Melanocyte of skin (primary cell): ENCODE measurements at places on chromosomes 5 and 9. TPM values are rescaled to one million over a fixed set of nuclear protein-coding genes. Genes with fewer than 3 reads are reported as not detected.

Gene FBN2
- 5.9 and 10.0 TPM in 2 replicates for total RNA-seq

Gene FGD3
- total RNA-seq, result under 0.01 TPM in 1 of 2 replicates, not detected in the other

Gene BTNL9
- not detected in 2 replicates for total RNA-seq

Gene DDX41
- total RNA-seq, result 63.7 and 74.5 TPM in 2 replicates

Gene PLPP7
- total RNA-seq, result 4.7 and 6.3 TPM in 2 replicates

Gene SLC6A19
- not detected in 2 replicates for total RNA-seq

Gene PCSK5
- 0.31 and 0.33 TPM in 2 replicates for total RNA-seq

Gene PCDHA2
- not detected in 2 replicates for total RNA-seq

Gene MEF2C
- total RNA-seq, result 25.8 and 29.0 TPM in 2 replicates

Gene CAMK4
- total RNA-seq, result under 0.01 and 0.36 TPM in 2 replicates

Gene TMC1
- not detected in 2 replicates for total RNA-seq

Gene LCN9
- total RNA-seq, result not detected in 2 replicates

Gene PCDHGA4
- total RNA-seq, result 0.67 and 1.5 TPM in 2 replicates

Gene COL23A1
- not detected in 2 replicates for total RNA-seq

Gene IQGAP2
- 16.2 and 17.1 TPM in 2 replicates for total RNA-seq

Gene ZNF608
- 15.1 and 48.3 TPM in 2 replicates for total RNA-seq

Gene PLGRKT
- total RNA-seq, result 22.0 and 33.3 TPM in 2 replicates

Gene PCDHA12
- not detected in 2 replicates for total RNA-seq

Gene SMIM33
- total RNA-seq, result under 0.01 TPM in 1 of 2 replicates, not detected in the other

Gene NNT
- 59.6 and 71.3 TPM in 2 replicates for total RNA-seq

Gene QRFP
- total RNA-seq, result not detected in 2 replicates

Gene LCN12
- not detected in 2 replicates for total RNA-seq

Gene SLC34A3
- total RNA-seq, result not detected in 2 replicates

Gene DBH
- not detected in 2 replicates for total RNA-seq

Gene F12
- total RNA-seq, result 1.0 and 1.1 TPM in 2 replicates

Gene SHISAL2B
- not detected in 2 replicates for total RNA-seq

Gene ROR2
- under 0.01 and 0.36 TPM in 2 replicates for total RNA-seq

Gene WDR36
- total RNA-seq, result 34.8 and 60.3 TPM in 2 replicates

Gene TMEM174
- not detected in 2 replicates for total RNA-seq

Gene CCNJL
- total RNA-seq, result 8.5 and 8.7 TPM in 2 replicates

Gene AJM1
- 0.34 and 0.36 TPM in 2 replicates for total RNA-seq
